ENCODE measurements at places on chromosomes 3 and 15.

- no peak for DNase-seq
Measured at GRCh38 chr3:32583708-32584107, 13.1 kb upstream of the DYNC1LI1 start.

GRCh38 chr15:68792901-68793766, 27.6 kb downstream of the ANP32A start:
- DNase-seq, result no peak

DNA sequence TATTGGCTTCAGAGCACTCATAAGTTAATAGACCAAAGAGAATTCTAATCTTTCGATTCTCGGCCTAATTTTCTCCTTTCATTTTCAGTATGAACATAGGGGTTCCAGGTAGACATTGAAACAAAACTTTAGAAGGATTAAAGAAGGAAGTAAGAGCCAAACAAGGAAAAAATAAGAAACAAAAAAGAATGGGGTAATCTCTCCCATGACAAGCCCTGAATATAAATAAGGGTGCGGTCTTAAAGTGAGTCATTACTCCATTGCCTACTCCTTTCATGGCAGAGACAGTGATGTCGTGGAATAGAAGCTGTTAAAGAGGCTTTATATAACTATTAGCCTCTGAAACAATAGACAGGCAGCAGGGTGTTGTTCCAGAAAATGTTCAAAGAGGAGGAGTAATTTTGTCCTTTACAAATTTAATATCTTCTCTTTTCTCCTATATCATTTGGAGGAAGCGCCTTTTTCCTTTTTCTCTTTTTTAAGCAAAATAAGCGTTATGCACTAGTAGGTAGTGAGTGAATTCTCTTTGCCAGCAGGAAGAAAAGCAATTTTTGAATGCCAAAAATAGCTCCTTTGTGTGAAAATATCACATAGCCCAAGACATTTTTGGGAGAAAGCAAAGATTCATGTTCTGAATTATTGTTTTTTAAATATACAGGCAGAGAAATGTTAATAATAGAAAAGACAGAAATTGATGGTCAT, 607.9 kb upstream of the KCNMB2 start:
- DNase-seq, result no peak

- DNase-seq, result no peak
Measured at GRCh38 chr3:42658771-42659390, 5.4 kb downstream of the ZBTB47 start.

DNA sequence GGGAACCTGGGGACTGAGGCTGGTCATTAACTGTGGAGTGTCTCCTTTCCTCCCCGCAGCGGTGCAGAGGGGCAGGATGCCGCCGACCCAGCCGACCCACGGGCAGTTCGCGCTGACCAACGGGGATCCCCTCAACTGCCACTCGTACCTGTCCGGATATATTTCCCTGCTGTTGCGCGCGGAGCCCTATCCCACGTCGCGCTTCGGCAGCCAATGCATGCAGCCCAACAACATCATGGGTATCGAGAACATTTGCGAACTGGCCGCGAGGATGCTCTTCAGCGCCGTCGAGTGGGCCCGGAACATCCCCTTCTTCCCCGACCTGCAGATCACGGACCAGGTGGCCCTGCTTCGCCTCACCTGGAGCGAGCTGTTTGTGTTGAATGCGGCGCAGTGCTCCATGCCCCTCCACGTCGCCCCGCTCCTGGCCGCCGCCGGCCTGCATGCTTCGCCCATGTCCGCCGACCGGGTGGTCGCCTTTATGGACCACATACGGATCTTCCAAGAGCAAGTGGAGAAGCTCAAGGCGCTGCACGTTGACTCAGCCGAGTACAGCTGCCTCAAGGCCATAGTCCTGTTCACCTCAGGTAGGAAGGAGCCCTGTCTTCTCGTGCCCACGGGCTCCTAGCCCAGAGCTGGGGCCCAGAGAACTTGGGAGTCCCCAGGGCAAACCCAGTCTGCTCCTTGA, 3.7 kb downstream of the NR2F2 start:
- no peak for DNase-seq

GRCh38 chr15:92324101-92324963, 69.3 kb upstream of the ST8SIA2 start:
- DNase-seq, result no peak

DNA sequence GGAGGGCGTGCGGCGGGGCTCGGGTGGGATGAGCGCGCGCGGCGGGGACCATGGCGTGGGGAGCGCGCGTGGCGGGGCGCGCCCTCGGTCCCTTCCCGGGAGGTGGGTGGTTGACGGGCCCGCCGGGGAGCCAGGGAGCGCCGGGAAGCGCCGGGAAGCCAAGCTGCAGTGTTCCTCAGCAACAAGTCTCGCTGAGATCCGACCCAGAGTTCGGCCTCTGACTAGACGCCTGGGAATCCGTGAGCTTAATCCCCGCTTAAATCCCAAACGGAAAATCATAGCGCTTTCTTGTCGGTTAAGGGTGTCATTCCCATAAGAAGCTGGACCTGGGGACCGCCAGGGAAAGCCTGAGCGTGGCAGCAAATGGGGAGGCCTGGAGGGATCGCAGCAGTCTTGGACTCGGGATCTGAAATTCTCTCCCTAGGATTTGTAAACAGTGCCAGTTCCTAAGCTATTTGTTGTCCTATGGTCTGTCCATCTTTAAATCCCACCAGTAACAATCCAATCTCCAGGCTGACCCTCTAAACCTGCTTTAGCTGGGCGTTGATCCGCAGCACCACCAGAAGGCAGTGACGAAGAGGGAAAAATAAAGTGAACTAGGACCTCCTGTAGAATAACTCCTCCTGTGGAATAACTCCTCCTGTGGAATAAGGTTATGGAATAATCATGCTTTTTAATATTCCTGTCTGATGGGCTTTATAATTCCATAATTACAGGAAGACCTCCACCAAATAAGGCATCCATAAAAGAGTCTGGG, 570 bp upstream of the NEDD4 start:
- no peak for DNase-seq

DNA sequence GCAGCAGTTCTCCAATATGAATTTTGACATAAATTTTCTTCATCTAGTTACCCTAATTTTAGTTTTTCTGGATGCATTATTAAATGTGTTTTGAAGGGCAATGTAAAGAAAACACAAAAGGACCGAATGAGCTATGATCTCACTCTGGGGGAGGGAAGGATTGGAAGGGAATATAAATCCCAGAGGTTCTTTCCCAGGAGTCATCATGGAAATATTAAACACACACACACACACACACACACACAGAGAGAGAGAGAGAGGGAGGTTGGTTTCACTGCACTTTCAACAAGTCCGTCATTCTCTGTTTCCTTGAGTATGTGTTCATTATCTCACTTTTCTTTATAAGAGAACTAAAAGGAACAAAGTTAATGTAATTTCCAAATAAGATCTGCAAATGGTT, 70.7 kb upstream of the DCBLD2 start:
- no peak for DNase-seq

- DNase-seq, result no peak
Measured at GRCh38 chr3:32420126-32421038, 28.7 kb downstream of the CMTM7 start.

GRCh38 chr3:160885791-160886286, 129.8 kb downstream of the PPM1L start:
- DNase-seq, result no peak

DNA sequence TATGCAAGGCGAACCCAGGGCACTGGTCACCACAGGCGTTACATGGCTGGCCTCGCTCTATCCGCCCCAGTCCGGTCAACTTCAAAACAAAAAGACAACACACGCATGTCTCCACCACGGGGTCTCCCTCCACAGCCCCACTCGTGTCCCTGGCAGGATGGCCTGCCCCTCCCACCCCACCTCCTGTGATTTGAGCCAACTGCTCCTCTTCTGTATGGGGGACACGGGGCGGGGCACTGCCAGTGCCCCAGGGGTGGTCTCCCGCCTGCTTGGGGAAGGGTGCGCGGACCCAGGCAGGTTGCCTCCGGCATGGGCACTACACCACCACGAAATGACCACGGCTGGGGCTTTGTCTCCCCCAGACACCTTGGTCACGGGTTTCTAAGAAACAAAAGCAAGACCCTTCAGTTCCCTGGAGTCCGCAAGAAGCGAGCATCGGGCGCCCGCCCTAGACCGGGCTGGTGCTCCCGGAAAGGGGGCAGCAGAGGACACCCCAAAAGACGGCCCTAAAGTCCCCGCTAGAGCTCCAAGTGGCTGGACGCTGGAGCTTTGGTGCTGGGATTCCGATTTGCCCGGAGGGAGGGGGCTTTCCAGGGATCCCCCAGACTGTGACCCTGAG, 219.3 kb upstream of the PRICKLE2 start:
- DNase-seq, result no peak

DNA sequence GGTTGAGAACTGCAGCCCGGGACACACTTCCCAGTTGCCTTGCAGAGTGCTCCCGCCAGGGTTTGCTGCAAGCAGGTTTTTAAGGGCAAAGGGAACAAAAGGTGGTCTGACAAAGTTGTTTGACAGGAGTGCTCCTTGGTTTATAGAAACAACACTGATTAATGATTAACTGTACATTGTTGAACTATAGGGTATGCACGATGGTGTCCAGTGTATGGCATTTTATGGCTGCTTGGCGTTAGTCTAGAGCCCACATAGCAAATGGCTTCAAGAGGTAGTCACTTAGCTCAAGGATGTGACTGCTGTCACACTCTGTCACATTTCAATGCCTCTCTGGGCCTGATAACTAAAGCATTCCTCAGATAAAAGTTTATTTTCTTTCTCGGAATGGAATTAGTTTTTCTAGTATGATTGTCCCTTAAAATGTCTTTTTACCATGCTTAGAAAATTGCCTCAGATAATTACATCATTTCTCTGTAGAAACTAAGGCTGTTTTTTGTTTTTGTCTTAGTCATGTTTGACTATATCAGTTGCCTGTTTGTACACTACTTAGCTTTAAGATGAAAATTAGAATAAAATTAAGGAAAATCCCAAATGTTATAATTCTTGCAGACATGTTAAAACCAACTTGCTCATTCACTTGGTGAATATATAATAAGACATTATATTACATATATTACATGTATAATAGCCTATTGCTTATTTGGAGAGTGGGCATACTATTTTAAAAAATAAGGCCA, 61.3 kb upstream of the GATM start:
- DNase-seq, result no peak

DNA sequence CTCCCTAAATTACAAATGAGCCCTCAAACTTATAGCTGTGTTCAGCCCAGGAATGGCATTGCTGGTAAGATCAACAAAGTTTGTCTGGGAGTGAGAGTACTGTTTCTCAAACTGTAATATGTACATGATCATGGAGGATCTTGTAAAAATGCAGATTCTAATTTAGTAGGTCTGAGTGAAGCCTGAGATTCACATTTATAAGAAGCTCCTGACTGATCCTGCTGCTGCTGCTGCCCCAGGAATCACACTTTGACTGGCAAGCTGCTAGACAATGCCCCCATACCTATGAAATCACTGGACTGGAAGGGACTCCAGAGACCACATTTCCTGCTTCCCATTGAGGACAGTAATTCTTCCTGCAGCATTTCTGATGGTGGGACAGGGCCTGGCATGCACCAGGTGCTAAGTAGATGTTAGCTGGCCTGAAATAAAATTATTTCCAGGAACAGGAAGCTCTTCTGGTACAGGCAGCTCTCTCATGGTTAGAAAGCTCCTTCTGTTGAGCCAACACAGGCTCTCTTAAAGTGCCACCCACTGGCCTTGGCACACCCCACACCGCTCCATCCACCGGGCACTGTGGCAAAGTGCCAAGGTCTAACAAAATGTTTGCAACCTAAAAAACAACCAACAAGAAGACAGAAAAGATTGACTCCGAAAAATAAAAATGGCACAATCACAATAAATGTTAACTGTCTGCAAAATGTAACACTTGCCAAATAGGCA, 36.7 kb upstream of the ZNF710 start:
- DNase-seq, result no peak

DNA sequence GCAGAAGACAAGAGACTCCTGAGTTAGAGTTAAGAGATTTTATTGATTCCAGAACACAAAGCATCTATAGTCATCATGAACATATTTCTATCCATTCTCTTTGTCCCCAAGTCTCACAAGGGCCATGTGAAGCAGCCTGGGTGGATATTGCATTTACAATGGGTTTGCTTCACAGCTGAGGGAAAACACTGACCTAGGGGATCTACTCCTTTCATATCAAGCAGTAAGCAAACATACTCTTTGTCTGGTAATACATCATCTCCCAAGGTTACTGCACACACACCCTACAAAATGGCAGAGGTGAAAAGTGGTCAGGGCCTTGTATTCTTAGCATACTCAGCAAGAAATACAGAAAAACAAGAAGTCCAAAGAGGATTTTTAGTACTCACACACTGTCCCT, 267.7 kb upstream of the BCHE start:
- no peak for DNase-seq

GRCh38 chr3:95752199-95752598, 1062.2 kb upstream of the EPHA6 start:
- DNase-seq, result no peak

- DNase-seq, result no peak
Measured at GRCh38 chr15:101398247-101398646, 91.3 kb downstream of the PCSK6 start.

- DNase-seq, result no peak
Measured at GRCh38 chr3:183492849-183493179, 62.7 kb downstream of the KLHL6 start.

GRCh38 chr3:153958635-153959595, 162.3 kb upstream of the ARHGEF26 start:
- DNase-seq, result no peak

DNA sequence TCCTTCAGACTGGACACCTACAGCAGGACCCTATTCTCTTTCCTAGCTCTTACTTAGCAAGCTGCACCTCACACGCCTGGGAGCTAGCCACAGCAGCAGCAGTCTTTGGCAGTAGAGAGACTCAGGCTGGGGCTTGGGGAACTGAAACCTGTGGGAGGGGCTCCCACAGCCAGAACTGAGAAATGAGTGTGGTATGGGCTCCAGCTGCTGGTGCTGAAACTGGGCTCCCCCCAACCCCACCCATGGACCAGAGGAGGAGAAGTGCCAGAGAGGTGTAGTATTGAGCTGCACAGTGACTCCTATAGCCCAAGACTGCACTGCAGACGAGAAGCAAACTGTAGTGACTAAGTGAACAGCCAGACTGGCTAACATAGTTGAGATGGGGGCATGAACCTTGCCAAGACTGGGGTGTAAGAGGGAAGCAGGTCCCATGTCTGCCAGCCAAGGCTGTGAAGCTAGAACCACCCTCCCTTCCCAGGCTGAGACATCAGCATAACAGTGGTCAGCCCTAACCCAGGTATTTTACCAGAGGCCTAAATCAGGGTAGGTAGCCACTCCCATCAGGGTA, 62.5 kb downstream of the MYO5A start:
- peak; percentile 58 for DNase-seq

GRCh38 chr15:67064607-67065530, 533 bp upstream of the SMAD3 start:
- DNase-seq, result no peak

GRCh38 chr3:188266562-188267274, 112.8 kb downstream of the LPP start:
- DNase-seq, result no peak

GRCh38 chr15:93428150-93428549, 339.1 kb upstream of the RGMA start:
- DNase-seq, result no peak
